ENCODE measurements at places on chromosomes 3 and 15.

DNA sequence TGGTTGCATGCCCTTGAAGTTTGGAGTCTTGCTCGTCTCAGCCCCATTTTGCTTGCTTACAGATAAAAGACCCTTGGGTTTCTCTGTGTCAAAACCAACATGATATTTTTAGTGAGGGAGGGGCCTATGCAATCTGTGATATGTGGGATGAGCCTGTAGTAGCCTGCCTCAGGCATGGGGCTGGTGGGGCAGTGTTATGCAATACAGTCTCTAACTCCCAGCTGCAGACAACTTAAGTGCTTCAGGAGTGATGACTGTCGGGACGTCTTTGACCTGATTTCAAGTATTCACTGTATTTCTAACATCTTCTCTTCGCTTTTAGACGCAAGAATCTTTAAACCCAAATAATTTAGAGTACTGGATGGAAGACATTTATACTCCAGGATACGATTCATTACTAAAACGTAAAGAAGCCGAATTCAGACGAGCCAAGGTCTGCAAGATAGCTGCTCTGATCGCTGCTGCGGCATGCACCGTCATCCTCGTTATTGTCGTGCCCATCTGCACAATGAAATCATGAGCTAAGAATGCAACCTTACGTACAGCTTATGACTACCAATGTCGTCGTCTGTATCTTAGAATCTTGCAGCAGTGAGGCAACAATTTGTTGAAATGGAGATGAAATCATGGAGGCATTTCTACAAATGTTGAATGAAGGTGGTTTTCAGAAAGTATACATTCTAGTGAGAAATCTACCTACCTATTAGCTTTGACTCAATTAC is 35.9 kb downstream of the MINAR1 start:
- no peak for DNase-seq

- DNase-seq: no peak
Measured at GRCh38 chr3:186973702-186974101, 43.4 kb downstream of the ST6GAL1 start.

- DNase-seq: no peak
Measured at GRCh38 chr3:24736701-24737100, 242.1 kb upstream of the THRB start.

DNA sequence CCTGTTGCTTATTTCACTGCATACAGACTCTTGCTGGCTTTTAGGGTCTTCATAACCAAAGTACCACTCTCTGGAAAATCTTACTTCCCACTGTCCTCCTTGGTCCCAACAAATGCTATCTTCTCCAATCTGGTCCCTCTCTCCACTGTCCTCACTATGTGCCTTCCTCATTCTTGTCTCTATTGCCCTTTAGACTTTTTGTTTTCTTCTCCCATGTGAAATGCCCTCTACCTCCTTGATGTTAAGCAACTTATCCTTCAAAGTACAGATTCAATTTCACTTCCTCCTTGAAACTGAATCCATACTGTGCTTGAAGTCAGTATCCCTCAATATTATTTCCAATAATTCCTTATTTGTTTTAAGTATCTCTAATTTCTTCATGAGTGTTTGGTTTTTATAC is 60.8 kb downstream of the CGGBP1 start:
- DNase-seq: no peak

DNA sequence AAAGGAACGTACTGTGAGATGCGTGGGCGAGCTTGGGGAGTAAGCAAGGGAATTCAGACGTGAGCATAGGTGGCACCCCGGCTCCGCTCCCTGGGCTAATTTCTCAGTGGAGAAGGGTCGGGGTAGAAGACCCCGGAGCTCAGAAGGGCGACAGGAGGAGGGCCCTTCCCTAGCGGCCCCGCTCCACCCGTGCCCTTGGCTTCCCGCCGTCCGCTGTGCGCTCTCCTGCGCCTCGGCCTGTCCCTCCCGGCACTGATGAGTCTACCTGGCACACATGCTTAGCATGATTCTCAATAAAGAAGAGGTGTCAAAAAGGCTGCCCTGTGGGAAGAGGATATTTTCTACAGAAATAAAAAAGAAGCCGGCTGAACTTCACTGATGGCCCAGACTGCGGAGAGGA is 292.7 kb downstream of the OCA2 start:
- no peak for DNase-seq

DNA sequence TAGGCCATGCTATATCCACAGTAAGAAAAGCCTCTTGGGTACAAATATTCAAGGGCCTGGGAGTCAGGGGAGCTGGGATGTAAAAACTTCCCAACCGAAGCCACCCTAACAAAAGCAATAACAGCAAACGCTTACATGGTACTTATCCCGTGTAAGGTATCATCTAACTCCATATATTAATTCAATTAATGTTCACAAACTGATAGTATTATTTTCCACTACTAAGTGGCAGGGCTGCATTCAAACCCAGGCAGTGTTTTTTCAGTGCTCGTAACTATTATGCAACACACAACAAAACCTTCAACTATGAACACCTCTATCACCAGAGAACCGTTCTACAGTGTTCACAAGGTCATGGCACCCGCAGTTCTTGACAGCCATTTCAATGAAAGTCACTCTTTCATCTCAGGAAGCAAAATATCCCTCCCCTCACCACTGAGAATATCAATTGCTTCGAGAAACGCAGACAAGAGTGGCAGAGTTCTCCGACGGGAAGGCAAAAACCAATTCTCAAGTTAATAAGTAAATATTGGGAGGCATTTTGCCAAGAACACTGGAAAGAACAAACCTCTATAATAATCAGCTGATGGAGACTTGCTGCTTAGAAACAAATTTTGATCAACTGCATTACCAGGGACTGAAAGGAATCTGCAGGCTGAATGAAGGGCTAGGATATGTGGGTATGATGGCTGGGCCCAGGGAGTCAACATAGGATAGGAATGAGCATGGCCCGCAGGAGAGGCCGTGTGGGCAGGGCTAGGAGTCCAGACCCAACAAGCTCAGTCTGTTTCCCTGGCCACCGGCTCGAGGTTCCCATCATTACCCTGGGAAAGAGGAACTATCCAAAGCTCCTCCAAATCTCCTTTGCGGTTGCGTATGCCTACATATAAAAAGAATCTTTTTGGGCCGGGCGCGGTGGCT is 72.3 kb downstream of the XXYLT1 start:
- no peak for DNase-seq

GRCh38 chr15:31389576-31389975 is 62.9 kb downstream of the KLF13 start:
- DNase-seq: no peak
